ENCODE measurements at places on chromosomes 12 and 14. TPM values are rescaled to one million over a fixed set of nuclear protein-coding genes. Genes with fewer than 3 reads are reported as not detected.

The ADCY4 gene
- not detected for total RNA-seq

The ACOT6 gene
- not detected for total RNA-seq

The EML5 gene
- 0.54 TPM for total RNA-seq

The PRKAB1 gene
- total RNA-seq = 22.5 TPM

The TRPV4 gene
- 0.09 TPM for total RNA-seq

The PMEL gene
- total RNA-seq = 0.59 TPM

The C12orf54 gene
- total RNA-seq = 1.9 TPM

The OTOGL gene
- total RNA-seq = not detected

The EAPP gene
- total RNA-seq = 38.9 TPM

The SMOC1 gene
- 23.6 TPM for total RNA-seq

The AGAP2 gene
- not detected for total RNA-seq

The HOXC10 gene
- total RNA-seq = not detected

The SERPINA1 gene
- 38.1 TPM for total RNA-seq

The SERPINA6 gene
- not detected for total RNA-seq

The ACVR1B gene
- 16.1 TPM for total RNA-seq

The TCTN2 gene
- 5.0 TPM for total RNA-seq

The ABCD2 gene
- 0.20 TPM for total RNA-seq

GRCh38 chr14:99284254-99285004 is 12.4 kb upstream of the BCL11B start:
- no peak for DNase-seq

DNA sequence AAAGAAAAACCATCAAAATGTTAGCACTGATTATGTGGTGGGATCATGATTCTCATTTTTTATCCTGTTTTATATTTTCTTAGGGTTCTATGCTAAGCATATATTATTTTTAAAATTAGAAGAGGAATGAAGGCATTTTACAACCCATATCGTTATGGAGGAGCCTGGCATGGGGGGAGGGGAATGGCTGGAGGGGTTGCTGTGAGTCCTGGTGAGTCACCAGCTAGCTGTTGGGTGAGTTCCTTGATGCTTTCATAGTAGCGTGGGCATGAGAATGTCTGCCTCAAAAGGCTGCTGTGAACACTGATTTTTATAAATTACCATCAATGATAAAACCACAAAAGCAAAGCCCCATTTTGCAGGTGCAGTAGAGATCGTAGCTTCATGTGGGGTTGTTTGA is 46.9 kb downstream of the C14orf132 start:
- DNase-seq = peak; percentile 84

DNA sequence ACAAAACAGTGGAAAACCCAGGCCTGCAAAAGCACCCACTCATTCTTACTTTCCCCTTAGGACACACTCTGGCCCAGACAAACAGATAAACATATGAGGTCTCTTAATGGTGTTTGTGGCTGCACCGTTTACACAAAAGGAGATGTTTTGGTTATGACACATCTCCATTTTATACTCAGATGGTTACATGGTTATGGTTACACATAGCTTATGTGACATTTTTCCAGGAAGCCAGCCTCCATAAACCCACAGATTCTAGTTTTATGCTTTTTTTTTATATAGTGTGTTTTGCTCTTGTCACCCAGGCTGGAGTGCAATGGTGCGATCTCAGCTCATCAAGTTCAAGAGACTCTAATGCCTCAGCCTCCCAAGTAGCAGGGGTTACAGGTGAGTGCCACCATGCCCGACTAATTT is 3.5 kb upstream of the KLRD1 start:
- DNase-seq = peak; percentile 62

DNA sequence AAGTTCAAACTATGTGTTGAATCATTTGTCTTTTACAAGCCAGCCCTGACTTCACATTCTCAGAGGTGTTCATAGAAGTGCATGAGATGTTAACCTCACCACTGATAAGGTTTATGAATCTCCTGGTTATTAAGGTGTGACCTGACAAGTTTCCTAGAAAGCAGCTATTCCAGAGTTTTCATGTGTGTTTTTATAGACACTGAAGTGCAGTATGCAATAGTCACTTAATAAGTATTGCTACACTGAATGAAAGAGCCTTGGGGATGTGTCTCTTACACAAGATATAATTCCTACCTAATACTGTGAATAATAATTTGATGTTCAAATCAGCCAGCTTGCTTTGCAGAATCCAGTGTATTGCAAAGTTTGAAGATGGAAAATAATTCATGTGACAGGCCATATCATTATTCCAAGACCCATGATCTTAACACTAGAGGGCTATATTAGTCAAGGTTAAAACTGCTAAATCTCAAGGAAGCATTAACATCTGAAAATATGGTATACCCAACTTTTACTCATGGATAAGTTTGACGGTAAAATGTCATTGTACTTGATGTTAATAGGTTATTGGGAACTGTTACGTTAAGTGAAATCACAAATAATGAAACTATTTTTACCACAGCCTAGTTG is 13.0 kb downstream of the SLC25A3 start:
- DNase-seq = peak; percentile 14

GRCh38 chr14:72169521-72169920 is 237.3 kb downstream of the RGS6 start:
- DNase-seq = no peak

DNA sequence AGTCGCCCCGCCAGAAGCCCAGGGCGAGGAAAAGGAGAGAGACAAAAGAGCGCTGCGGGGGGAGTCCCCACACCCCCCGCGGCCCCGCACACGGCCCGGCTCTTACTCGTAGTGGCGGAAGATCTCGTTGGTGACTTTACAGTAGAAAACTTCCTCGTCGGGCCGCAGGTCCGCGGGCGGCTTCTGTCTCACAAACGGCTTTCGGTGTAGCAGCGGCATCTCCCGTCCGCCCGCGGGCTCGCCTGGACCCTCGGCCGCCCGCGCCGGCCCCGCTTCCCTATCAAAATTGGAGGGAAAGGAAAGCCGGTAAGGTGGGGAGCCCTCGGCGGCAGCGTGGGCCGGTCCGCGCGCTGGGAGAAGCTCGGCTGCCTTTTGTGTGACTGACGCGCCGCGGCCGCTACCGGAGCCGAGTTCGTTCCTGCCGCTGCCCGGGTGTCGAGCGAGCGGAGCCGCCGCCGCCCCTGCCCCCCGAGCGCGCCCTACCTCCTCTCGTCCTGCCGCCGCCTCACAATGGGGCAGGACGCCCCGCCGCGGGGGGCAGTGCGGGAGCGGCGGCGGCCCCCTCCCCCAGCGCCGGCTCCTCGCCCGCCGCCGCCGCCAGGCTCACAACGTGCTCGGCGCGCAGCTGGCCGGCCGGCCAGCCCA is 652 bp downstream of the BAZ1A start:
- peak; percentile 58 for DNase-seq

DNA sequence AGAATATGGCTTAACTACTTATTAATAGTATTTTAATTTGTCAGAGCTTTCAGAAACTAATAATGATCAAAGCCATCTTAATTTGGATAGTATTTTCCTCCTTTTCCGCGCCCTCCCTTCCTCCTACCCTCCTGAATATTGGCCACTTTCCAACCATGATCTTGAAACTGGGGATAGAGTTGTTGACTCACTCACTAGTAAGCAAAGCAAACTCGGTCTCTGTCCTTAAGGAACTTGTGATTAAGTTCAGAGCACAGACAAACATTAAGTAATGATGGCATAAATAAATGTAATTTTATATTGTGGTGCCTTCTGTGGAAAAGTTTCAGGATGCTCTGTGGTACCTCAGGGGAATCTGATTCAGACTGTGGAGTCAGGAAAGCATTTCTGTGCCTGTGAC is 75.7 kb downstream of the LRRK2 start:
- peak; percentile 66 for DNase-seq

DNA sequence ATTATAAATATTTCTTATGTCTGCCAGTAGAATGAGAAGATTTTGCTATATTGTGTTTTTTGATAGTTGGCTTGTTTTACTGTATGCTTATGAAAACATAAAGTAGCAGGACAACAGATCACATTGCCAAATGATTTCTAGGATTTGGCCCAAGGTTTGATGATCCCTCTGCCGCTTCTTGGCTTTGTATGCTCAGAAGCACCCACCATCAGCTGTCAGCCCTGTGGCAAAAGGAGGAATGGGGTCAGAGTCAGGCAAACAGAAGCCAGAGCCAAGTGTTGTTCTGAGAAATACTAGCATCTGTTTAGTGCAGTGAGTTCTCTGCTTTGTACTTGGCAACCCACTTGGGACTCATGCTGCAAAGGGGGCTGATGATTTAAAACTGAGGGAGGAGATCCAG is 152.2 kb downstream of the PDE3A start:
- no peak for DNase-seq

GRCh38 chr14:25140411-25140810 is 90.5 kb upstream of the STXBP6 start:
- DNase-seq = no peak

DNA sequence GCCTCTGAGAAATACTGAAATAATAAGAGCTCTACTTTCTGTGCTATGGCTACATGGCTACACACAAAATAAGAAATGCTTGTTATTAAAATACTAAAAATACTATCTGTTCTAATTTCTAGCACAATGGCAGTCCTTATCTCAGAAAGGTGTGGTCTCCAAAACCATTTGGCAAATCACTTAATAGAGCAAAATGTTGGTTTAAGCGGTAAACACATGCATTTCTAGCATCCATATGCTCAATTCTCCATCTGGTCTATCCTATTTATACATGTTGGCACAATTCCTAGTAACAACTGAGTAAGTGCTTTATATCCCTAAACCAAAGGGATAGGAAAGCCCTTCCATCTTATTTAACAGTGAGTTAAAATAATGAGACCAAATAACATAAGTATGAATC is 107.0 kb downstream of the PAPLN start:
- DNase-seq = no peak

GRCh38 chr12:106861984-106862916 is 87.8 kb downstream of the RIC8B start:
- peak; percentile 57 for DNase-seq

DNA sequence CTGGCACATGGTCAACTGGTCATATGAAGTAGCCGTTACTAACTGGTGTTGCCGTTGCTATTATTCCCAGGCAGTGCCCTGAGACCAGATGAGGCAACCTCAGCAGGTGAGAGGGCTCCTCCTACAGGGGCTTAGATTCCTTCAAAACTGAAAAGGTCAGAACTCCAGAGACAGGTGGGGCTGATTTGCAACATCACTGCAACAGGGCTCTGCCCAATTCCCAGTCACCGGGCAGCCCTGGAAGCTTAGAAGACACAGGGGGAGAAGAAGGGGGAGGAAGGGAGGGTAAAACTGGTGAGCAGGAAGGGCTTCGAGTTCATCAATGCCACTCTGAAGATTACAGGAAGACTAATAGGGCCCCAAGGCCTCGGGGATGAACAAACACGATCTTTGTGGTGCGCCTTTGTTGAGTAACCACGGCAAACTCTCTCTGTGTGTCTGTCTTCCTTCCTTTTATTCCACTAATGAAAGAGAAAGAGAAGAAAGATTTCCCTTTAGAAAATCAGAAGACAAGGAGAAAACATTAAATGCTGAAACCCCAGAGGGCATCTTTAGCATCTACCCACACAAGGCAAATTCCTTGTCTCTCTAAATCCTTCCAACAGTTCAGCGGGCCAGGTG is 749.1 kb upstream of the TBX3 start:
- DNase-seq = no peak

GRCh38 chr12:47504775-47505446 is 200.9 kb downstream of the RPAP3 start:
- DNase-seq = no peak

DNA sequence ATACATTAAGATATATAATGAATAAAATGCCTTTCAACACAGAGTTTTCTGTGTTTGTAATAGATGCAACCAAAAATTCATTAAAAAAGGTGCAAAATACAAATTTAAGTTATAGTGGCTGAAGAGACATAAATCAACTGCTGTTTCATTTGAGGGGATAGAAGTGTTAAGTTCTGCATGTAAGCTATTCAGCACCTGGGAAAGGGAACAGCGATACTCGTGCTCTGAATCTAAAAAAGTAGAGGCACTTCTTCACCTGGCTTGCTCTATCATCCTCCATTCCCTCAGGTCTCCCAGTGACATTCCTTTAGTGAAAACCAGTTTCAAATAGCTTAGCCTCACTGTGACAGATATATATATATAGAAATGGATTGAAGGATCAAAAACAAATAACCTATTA is 222.6 kb downstream of the ACSS3 start:
- no peak for DNase-seq

DNA sequence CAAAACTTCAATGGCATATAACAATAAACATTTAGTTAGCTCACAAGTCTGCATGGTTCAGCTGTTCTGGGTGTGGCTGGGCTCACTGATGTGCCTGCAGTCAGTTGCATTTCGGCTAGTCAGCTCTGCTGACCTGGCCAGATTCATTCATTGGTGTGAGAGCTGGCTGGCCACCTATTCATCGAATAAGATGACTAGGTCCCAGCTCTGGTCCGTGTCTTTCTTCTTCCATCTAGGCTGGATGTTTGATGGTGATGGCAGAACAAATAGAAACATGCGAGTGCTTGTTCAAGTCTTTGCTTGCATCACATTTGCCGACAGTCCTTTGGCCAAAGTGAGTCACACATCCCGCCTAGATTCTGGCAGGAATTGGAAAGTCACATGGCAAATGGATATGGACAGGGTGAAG is 203.3 kb upstream of the CRY1 start:
- peak; percentile 98 for DNase-seq

GRCh38 chr12:116146386-116146785 is 131.1 kb downstream of the MED13L start:
- no peak for DNase-seq

DNA sequence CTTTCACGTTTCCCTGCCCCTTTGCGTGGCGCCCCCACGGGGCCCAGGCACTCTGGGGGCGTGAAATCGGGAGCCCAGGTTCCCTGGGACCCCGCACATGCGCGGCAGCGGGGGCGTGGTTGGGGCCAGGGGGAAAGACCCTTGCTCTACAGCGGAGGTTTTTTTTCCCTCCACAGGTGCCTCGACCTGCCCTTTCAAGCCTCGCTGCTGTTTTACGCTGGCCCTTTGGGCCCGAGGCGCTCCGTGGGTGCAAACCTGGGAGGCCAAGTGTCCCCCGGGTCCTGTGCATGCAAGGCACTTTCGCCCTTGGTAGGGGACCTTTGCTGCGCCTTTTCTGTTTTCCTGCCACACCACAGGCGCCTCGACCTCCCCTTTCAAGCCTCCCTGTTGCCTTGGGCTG is 329.8 kb downstream of the ALG10 start:
- DNase-seq = no peak

GRCh38 chr14:75283162-75283832 is 4.7 kb downstream of the FOS start:
- DNase-seq = no peak

GRCh38 chr12:7144414-7145120 is 14.4 kb downstream of the CLSTN3 start:
- DNase-seq = peak; percentile 41
